Dermis microvascular lymphatic vessel endothelial cell (primary cell): ENCODE measurements at places on chromosomes 4 and X. TPM values are rescaled to one million over a fixed set of nuclear protein-coding genes. Genes with fewer than 3 reads are reported as not detected.

Gene TREX2
- total RNA-seq: 2.3 and 7.6 TPM in 2 replicates

Gene FABP2
- total RNA-seq: not detected in 2 replicates

Gene CT45A5
- not detected in 2 replicates for total RNA-seq

Gene GAGE2A
- not detected in 2 replicates for total RNA-seq

Gene SMIM10L2A
- total RNA-seq: 0.90 and 1.6 TPM in 2 replicates

Gene MGARP
- total RNA-seq: under 0.01 and 0.13 TPM in 2 replicates

Gene NDUFA1
- 74.3 and 128 TPM in 2 replicates for total RNA-seq

Gene SCARB2
- total RNA-seq: 156 and 183 TPM in 2 replicates

Gene ADH1B
- 0.13 TPM in 2 replicates for total RNA-seq

Gene TMEM255A
- total RNA-seq: not detected in 2 replicates

Gene POLN
- 1.9 TPM in 2 replicates for total RNA-seq

Gene EFHC2
- not detected in 2 replicates for total RNA-seq

Gene VCX3B
- total RNA-seq: not detected in 2 replicates

Gene RNF128
- 0.13 TPM in 1 of 2 replicates, not detected in the other for total RNA-seq

Gene MSANTD1
- total RNA-seq: 0.13 and 0.26 TPM in 2 replicates

Gene HEPH
- total RNA-seq: 4.1 and 8.3 TPM in 2 replicates

Gene FGG
- not detected in 2 replicates for total RNA-seq

Gene PDHA1
- total RNA-seq: 75.4 and 76.4 TPM in 2 replicates

Gene L1CAM
- total RNA-seq: 0.13 TPM in 2 replicates

Gene ABLIM2
- 2.6 and 2.8 TPM in 2 replicates for total RNA-seq

Gene CTAG1B
- total RNA-seq: not detected in 2 replicates

Gene MEPE
- total RNA-seq: not detected in 2 replicates
